ENCODE measurements at places on chromosomes 2 and 18.

GRCh38 chr2:190578158-190579057, 43.9 kb upstream of the NEMP2 start:
- DNase-seq, result no peak

DNA sequence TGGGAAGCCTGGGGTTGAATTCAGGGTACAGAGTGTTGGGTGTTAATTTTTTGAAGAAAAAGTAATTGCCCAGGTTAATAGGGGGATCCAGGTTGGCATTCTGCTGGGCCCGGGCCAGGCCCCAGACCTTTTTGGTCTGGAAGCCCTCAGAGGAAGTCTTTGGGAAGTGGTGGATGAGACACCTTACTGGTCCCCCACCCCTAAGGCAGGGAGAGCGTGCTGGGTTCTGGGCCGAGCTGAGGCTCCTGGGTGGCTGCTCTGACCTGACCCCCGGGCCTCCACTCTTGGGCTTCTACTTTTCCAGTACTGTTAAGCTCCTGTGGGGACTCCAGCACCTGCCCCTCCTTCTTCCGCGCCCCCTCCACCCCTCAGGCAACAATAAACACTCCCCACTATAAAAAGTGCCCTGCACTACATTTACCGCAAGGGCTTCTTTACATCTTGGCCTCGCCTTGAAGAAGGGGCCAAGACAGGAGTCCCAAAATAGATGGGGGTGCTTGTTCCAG, 753 bp upstream of the HOXD3 start:
- DNase-seq, result no peak

GRCh38 chr2:122980671-122981070, 1044.4 kb upstream of the CNTNAP5 start:
- peak; percentile 18 for DNase-seq

DNA sequence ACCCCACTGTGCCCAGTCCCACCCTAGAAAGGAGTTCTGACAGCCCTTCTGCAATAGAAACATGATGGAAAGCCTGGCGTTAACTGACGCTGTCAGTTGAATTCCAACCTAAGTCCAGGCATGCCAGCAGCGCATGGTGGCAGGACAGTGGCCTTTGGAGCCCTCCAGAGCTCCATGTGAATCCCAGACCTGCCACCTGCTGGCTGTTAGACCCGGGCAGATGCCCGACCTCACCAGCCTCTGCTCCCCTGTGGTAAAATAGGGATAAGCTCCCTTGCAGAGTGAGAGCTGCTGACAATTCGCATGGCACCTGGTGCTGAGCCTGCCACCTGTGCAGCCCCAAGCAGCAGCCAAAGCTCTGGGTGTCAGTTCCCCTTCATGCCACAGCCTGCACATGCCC, 138.6 kb downstream of the LOXHD1 start:
- DNase-seq, result no peak

DNA sequence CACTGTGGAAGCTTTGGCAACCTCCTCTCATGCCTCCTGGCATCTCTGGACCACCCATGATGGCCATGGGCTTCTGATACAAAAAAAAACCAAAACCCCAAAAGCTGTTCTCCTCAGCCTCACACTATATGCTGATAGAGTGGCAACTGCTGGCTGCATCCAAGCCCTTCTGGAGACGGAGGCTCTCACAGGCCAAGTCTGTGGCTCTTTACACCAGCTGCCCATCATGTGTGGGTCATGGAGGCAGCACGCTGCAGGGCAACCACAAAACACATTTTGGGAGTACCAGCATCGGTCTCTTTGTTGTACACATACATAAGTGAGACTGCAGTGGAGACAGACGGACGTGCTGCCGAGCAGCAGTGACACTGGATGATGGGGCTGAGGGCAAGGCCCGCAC, 45.3 kb downstream of the SP110 start:
- no peak for DNase-seq

DNA sequence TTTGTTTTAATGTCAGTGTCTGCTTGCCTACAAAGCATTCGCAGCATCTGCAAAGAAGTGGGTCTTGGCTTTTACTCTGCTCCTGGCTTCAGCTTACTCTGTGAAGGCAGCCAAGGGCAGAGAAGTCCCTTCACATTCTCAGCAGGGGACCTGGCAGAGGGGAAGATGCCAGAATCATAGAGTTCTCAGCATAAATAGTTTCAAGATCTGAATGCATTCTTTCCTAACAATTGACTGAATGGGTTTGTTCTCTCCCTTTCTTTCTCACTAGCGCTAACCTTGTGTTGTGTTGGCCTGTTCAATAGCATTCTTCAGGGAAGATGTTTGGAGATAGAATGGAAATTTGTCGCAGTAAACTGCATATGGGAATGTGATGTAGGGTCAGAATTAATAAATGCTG, 106.9 kb downstream of the FARSB start:
- DNase-seq, result peak; percentile 6

- no peak for DNase-seq
These were observed 76.4 kb downstream of the TSN start for GRCh38 chr2:121831841-121832240.

DNA sequence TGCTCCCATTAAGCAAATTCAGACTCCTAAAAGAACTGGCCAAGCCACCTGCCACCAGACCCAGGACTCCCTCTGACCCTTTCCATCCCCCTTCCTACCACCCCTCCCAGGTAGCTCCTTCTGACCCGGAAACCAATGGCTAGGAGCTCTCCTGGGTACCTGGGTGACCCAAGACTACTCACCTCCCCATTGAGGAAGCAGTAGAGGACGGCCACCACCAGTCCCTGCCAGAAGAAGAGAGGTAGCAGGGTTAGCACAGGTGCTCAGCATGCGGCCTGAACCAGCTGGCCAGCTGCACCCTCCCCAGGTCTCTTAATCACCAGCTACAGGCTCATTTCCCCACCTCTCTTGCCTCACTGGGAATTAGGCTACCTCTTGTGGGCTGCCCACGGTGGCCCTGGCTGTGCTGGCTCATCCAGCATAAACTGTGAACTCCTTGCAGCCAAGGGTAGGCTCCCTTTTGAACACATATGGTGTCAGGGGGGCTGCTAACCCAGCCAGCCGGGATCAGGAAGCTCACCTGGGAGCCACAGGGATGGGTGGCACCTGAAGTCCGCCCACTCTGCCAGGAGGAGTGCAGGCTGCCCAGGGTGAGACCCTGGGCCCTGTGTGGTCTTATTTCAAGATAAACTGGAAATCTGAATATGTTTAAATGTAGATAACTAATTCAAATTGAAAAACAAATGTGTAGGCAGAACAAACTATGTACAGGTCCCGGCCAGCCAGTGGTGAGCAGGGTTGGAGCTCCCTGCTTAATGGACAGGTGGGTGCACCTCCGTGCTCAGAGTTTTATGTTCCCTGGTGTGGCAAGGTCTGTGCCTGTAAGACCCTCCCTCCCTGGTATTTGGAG, 9.9 kb downstream of the TMEM37 start:
- no peak for DNase-seq

DNA sequence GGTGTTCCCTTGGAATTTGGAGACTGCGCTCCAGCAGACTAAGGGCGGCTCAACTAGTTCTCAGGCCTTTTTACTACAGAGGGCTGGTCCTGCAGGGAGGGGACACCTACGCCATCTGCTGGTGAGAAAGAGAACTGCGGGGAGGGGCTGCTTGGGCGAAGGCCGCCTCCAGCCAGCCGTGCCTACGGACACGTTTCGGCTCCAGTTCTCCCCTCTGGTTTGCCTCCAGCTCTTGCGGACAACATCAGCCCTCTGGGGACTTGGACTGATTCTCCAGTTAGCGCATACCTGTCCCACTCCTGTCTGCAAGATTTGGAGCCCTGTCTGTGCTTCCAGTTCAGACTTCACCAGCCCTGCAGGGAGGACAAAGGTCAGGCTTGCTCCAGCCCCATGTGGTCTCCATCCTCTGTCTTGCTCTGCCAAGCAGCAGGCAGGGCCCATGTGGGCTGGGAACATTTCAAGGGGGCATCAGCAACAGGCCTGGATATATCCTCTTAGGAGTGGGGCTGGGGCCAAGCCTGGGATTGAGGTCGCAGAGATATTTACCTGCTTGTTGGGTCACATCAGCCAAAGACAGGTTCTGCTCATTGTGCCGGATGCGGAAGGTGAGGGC, 10.3 kb downstream of the PTPRN start:
- DNase-seq, result peak; percentile 58

DNA sequence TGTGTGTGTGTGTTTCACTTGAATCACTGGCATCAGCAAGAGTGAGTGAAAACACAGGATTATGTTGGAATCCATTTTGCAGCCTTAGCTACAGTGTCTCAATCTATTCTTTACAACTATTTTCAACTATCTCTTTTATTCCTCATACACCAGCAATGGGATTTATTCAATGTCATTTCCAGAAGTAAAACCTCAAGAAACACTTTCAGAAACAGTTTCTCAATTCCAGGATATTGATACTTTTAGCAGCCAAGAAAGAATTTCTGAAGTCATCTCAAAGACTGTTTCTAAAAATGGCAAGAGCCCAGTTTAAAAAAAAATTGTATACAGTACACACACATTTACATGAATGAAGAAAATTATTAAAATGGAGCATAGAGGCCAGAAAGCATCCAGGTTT, 171.6 kb downstream of the FIGN start:
- no peak for DNase-seq

GRCh38 chr2:113776949-113777348, 20.5 kb upstream of the SLC35F5 start:
- no peak for DNase-seq

GRCh38 chr2:217459680-217460405, 543.0 kb downstream of the TNS1 start:
- no peak for DNase-seq

GRCh38 chr18:68219872-68220271, 495.0 kb downstream of the TMX3 start:
- DNase-seq, result no peak

- no peak for DNase-seq
These were observed 863.7 kb downstream of the EPHA4 start for GRCh38 chr2:220708366-220708765.

- no peak for DNase-seq
These were observed 110.0 kb downstream of the INSIG2 start for GRCh38 chr2:118198268-118198667.

DNA sequence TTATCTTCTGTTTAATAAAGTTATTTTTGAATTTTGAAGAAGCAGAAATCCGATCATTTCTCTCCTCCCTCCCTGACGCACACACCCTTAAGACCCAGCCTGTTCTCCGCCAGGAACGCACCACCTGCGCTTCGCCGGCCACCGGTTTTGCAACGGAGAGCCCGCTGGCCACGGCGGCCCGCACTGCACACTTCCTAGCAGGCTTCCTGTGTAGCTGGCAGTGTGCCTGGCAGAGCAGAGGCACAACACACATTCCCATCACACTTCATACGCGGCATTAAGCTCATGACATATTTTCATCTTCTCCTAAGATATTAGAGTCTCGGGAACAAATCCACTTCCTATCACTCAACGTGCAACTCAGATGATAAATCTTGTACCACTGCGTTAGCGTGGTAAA, 148.0 kb downstream of the HDAC4 start:
- DNase-seq, result no peak

GRCh38 chr2:207156451-207157161, 9.1 kb downstream of the KLF7 start:
- DNase-seq, result no peak

DNA sequence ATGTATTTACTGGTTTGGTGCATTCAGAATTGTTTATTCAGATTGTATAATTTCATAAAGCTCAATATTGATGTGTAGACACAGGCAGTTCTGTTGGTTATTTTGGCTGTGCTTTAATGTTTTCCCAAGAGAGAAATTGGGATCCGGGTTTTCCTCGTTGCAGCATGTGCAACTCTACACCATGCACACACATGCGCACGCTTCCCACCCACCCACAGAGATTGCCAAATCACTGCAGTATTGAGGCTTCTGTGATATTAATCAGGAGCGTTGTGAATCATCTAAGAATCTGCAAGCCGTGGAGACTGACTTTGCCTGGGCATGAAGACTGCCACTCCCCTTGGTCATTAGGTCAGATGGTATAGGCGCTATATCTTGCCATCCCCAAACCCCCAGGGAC, 571.5 kb downstream of the SLC4A3 start:
- peak; percentile 82 for DNase-seq

DNA sequence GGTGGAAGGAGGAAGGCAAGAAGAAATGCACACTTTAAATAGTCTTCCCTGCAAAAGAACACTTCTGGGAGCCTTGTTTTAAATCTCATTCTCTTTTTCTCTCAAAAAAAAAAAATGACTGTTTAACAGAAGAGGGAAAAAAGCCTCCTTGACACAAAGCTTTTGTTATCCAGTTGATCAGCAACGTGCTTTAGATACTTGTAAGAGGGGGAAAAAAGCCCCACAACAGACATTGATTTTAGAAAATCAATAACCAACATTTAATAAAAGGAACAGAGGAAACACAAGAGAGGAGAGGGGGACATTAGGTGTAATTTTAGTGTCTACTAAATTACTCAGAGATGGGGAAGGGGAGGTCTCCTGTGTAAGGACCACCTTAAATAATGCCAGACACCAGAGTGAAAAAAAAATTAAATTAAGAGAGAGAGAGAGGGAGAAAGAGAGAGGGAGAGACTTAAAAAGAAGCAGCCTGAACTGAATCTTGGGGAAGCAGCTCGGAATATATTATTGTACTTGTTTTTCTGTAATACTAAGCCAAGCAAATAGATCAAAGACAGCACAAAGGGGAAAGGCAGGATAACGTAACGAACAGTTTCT, 4.7 kb downstream of the ZEB2 start:
- no peak for DNase-seq

DNA sequence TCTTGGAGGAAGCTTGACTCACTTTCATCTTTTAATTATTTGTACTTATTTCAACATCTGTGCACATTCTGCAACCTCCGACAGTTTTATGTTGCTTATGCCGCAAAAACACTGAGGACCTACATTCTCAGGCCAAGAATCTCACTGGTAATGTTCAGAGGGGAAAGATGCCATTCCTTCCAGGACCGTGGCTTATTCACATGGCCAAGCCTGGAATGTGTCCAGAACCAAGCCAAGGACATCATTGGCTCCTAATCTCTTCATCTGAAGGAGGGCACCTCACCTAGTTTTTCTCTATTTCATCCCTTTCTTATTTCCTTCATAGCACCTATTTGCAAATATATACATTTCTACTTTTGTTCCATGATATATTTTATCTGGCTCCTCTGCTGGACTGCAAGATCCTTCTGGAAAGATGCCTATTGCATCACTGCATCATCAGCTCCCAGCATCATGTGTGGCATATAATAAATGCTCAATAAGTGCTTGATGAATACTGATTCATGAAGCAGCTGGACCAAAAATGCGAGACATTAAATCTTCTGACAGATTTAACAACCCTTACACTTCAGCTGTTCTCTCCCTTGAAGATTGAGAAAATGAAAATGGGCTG, 377.1 kb downstream of the TNS1 start:
- DNase-seq, result peak; percentile 4

- no peak for DNase-seq
These were observed 30.4 kb downstream of the INPP4A start for GRCh38 chr2:98474979-98475632.

DNA sequence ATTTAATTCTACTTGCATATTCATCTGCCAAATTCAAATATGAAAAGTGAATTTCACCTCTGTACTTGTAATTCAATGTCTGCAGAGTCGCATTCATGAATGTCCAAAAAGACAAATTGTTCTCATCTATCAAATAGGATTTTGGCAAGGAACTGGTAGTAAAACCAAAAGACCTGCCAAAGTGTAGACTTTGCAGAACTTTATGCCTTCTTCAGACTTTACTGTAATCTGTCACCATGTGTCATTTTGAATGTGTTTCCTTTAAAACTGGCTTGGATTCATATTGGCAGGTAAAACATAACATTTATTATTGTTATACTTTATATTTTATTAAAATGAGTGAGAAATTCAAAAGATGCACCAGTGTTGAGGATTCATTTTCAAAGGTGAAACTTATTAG, 701.9 kb upstream of the LINC00305 start:
- DNase-seq, result no peak
